ENCODE measurements at places on chromosomes 2 and 18. TPM values are rescaled to one million over a fixed set of nuclear protein-coding genes. Genes with fewer than 3 reads are reported as not detected.

GRCh38 chr2:121858369-121858768, 102.9 kb downstream of the TSN start:
- no peak for DNase-seq

GRCh38 chr2:233413559-233414272, 59.4 kb downstream of the DGKD start:
- no peak for DNase-seq

- DNase-seq: no peak
Observed at GRCh38 chr2:164661349-164661748, 40.1 kb upstream of the GRB14 start.

DNA sequence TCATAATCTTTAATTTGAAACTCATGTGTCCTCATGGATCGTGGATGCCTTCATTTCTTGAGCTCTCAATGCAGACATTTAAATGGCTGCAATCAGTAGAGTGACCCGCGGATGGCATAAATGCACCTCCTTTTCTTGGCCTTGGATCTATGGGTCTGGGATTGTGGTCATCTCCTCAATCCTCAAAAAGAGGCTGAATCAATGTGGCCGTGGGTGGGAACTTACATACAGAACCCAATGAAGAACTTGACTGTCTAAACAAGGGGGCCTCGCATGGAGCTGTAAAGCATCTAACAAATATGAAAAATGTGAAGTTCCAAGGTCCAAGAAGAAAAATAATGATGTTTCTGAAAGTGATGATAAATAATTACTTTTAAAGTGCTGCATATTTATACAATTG, 2.9 kb downstream of the HOXD13 start:
- no peak for DNase-seq

GRCh38 chr2:118687698-118688097, 159.8 kb downstream of the EN1 start:
- DNase-seq: no peak

- no peak for DNase-seq
Observed at GRCh38 chr2:168560817-168561499, 104.9 kb downstream of the CERS6 start.

- DNase-seq: no peak
Observed at GRCh38 chr2:2744958-2745715, 414.1 kb upstream of the MYT1L start.

DNA sequence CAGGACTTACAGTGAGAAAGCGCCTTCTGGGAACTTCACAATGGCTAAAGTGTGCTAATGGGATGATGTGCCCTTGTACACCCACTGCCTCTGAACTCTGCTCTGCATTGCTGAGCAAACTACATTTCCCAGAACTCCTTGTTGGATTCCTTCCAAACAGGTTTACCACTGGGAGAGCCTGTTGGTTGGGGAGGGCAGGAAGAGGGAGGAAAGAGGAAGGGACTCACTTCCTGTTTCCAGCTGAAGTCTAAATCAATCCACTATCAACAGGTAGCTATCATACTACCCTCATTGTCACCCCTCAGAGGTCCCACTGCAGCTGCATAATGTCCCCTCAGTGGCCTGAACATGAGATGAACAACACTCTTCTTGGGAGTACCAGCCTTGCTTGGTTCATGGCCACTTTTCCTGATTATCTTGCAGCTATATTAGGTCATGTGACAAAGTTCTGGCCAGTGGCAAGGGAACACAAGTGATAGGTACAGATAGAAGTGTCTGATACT, 109.7 kb downstream of the MSH2 start:
- DNase-seq: no peak

DNA sequence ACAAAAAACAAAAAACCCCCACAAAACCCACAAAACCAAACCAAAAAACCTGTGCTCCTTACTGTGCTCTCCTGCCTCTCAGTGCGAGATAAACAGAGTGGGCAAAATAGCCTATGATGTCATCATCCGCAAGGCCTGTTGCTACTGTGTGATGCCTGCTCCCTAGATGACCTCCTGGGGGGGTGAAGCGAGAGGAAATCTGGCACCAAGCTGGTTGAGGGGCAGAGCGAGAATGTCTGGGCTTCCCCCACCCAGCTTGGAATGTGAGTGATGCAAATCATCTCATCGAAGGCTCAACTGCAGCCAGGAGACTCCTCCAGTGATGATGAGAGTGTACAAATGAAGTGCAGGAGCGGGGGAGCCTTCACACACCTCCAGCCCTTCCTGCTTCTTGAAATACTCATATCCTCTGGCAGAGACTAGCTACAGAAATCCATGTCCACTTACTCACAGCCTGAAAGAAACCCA, 57.7 kb upstream of the MAP4K3 start:
- no peak for DNase-seq

DNA sequence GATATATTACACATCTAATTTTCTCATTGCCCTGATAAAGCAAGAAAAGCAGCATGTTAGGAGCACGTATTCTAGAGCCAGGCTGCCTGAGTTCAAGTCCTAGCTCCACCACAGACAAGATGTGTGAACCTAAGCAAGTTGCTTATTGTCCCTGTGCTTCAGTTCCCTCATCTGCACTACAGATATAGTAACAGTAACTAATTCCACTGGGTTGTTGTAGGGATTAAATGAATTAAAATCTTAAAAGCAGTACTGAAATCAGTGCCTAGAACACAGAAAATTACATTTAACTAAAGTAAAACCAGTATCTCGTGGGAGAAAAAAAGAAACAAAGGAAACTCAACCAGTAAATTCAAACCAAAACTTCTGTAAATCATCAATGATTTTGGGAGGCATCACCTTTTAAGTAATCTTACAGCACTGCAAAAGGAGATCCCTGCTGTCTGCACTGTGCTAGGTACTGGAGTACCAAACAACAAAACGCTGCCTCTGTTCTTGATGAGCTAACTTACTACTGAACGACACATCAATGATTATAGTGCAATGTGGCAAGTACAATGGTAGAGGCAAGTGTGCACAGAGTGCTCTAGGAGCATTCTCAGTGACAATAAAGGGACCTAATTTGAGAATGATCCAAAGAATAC, 7.9 kb downstream of the MAP3K2 start:
- DNase-seq: no peak

DNA sequence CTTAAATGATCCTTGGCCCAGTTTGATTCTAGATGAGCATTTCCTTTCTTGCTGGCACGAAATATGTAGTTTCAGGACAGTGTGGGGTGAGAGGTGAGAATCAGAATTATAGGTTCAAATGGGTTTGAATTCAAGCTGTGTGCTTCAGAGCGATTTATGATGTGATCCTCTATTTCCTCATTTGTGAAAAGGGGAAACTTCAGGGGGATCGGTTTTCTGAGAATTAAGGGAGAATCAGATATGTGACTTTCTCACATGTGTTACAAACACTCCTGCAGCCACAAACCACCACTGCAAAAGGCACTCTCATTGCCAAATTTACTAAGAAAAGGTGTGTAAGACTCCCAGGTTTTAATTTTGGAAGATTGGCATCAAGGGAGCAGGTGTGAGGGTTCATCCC, 24.4 kb downstream of the HK2 start:
- DNase-seq: no peak

GRCh38 chr2:98487806-98488189, 43.1 kb downstream of the INPP4A start:
- peak; percentile 72 for DNase-seq

GRCh38 chr2:216366777-216367471, 5.4 kb downstream of the MARCHF4 start:
- DNase-seq: no peak

DNA sequence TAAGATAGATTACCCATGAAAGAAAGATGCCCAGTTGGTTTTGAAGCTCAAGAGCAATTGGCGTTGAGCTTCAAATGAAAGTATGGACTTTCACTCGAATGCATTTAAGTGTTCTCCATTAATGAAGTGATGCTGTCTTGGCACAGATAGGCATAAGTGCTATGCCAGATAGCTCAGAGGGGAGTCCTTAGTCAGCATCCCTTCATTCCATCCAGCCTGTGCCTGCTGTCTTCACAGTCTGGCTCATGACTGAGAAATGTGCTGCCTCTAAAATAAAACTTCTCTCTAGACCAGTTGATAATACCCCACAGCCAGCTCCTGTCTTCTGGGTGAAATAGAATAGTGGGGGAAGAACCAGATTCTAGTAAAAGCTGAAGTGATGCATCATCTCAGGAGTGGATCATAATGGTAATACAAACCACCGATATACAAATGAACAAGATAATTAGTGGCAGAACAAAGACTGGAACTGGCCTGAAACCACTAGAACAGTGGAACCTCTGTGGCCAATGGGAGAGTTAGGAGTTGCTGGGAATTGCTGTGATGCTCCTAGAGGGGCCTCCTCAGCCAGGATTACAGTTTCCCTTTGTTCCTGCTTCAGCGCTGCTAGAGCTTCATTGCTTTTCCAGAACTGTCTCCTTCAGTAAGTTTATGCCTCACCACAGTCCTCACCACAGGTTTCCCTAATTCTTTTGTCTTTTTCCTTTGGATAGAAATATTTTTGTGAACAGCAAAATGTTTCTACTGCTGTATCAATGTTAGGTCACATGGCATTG, 359.3 kb downstream of the KIAA1328 start:
- DNase-seq: no peak

- DNase-seq: no peak
Observed at GRCh38 chr2:197219636-197220035, 90.9 kb downstream of the ANKRD44 start.

DNA sequence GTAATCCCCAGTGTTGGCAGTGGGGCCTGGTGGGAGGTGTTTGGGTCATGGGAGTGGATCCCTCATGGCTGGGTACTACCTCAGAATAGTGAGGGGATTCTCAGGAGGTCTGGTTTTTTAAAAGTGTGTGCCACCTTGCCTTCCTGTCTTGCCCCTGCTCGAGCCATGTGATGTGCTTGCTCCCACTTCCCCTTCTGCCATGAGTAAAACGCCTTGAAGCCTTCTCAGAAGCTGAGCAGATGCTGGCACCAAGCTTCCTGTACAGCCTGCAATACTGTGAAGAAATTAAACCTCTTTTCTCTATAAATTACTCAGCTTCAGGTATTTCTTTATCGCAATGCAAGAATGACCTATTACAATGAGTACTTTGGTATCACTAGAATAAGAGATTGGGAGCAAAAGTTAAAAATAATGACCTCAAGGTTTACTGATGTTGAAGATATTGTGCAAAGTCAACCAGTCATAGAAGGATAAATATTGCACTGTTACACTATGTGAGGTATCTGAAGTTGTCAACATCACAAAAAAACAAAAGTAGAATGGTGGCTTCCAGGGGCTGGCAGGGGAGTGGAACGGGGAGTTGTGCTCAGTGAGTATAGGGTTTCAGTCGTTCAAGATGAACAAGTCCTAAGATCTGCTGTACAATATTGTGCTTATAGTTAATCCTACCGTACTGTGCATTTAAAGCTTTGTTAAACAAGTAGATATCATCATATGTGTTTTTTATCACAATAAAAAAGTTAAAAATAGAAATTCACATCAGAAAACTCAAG, 938.3 kb upstream of the CNTNAP5 start:
- no peak for DNase-seq

- DNase-seq: no peak
Observed at GRCh38 chr2:237131749-237132533, 46.3 kb downstream of the COPS8 start.

DNA sequence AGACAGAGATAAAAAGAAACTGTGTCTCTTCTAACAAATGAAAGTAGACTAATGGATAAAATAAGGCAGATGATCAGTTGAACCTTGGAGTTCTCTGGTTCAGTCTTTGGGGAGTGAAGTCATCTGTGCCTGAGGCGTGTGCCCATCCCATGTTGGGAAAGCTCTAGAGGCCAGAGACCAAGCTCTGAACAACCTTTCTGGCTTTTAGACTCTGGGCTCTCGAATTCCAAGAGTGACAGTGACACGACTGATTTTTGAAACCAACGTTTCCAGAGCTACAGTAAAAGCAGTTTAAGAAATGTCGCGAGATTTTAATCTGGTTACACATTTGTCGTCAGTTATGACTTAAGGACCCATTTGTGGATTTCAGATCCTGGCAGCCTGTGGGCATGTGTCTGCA, 83.7 kb upstream of the APCDD1 start:
- DNase-seq: no peak

DNA sequence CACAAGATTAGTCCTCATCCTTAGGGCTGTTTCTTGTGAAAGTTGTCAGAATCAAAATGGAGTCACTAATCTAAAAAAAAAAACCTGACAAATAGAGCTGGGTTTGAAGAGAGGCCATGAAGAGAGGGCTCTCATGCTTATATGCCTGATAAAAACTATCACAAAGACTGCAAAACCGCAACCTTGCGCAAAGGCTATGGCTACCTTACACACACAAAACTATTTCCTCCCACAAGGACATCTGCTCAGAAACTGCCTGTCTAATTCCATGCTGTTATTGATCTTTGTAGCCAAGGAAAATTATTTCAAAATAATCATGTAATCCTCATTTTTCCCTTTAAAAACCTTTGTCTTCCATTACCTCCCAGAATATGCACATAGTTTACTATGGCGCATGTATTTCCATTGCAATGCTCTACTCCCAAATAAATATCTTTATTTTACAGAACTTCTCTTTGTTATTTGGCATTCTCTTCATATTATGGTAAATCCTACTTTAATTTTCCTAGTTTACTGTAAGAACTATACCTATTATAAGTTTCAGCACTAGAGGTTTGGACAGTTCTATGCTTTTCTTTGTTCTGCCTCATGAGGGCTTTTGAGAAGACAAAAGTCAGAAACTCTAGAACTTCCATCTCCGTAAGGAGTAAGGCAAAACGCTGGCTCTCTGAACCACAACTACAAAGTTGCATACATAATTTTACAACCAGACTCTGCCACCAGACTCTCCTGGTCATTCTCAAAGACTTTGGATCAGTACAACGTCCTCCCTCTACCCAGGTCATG, 9.6 kb upstream of the DPYSL5 start:
- no peak for DNase-seq

Gene DUSP11
- 19.9 TPM for total RNA-seq

Gene NAT8
- total RNA-seq: 0.73 TPM

Gene MATN3
- total RNA-seq: 0.15 TPM

Gene ALPG
- 0.56 TPM for total RNA-seq

Gene HRH4
- total RNA-seq: 0.12 TPM

Gene PSTPIP2
- total RNA-seq: 3.7 TPM

Gene TRIM43
- not detected for total RNA-seq

Gene CCBE1
- 0.31 TPM for total RNA-seq

Gene PAX8
- 13.2 TPM for total RNA-seq

All from left colon (tissue), 2 donors.